ENCODE measurements at places on chromosomes 2 and 18.

- DNase-seq: no peak
Measured at GRCh38 chr2:224658780-224659405, 57.3 kb downstream of the CCDC195 start.

GRCh38 chr18:50441501-50441900, 66.7 kb downstream of the SKA1 start:
- no peak for DNase-seq

- no peak for DNase-seq
Measured at GRCh38 chr18:55413474-55413873, 174.5 kb downstream of the TCF4 start.

- DNase-seq: no peak
Measured at GRCh38 chr2:725468-725867, 48.3 kb upstream of the TMEM18 start.

DNA sequence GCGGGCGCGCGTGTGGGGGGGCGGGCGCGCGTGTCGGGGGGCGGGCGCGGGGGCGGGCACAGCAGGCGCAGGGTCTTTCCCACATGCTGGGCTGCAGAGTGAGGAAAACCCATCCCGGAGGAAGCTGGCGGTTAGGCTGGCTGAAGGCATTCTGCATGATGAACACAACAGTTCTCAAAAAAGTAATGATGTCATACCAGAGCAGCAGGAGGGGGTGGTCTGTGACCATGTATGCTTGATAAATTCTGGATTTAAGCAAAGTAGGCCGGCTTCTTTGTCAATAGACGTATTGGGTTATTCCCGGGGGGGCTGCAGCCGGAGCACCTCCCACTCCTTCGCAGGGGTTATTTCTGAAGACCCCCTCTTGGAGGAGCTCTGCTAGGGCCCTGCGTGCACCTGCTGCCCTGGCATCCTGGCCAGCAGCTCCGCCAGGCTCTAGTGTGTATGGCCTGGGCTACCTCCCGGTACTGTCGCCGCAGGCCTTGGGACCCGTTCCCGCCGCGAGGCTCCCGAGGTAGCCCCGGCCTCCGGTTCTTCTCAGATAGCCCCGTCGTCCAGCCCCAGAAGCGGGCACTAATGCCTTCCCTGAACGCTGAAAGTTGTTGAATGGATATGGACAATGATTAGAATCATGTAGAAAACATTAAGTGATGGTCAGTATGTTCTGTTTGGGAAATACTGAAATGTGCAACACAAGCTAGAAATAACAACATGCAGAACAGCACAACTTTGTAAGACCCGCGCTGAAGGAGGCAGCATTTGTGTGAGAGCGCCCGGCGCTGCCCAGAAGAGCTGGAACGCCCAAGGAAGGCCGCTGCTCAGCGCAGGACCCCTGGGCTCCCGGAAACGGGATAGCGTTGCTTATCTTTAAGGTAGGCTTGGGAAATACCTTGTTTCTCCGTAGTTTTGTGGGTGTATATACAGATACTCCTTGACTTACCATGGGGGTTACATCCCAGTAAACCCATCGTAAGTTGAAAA, 101.4 kb upstream of the RAB6C start:
- no peak for DNase-seq

DNA sequence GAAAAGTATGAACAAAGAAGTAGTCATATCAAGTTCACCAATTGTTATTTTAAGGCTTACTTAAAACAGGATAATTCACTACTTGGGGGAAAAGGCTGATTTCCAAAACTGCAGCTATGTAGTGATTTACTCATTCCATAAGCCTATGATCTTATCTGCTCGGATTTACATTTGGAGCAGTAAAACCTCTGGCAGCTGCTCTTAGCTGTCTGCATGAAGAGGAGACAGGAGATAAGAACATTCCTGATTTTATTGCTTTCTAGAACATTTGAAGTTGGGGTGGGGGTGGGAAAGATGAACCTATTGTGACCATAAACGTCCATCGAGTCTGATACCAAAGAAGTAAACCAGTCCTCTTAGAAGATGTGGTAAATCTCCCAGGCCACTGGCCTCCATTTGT, 120.9 kb downstream of the MMADHC start:
- no peak for DNase-seq

GRCh38 chr2:129673234-129673633, 306.2 kb upstream of the RAB6C start:
- DNase-seq: no peak

GRCh38 chr18:13563390-13563805, 163.0 kb downstream of the FAM210A start:
- DNase-seq: no peak

DNA sequence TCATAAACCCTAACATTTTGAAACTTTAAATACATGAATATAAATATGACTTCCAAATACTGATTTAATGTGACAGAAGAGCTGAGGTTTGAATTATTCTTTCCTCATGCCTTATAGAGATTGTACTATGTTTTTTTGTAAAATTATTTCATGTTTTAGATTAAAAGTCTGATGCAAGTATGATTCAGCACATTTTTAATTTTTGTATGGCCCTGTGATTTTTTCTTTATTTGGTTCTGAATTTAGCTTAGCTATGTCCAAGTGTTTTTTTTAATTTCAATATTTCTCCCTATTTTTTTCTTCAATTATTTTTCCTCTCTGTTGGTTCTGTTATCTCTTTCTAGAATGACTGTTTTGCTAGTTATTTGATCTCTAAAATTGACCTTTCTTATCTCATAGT, 552.1 kb downstream of the XIRP2 start:
- DNase-seq: no peak

DNA sequence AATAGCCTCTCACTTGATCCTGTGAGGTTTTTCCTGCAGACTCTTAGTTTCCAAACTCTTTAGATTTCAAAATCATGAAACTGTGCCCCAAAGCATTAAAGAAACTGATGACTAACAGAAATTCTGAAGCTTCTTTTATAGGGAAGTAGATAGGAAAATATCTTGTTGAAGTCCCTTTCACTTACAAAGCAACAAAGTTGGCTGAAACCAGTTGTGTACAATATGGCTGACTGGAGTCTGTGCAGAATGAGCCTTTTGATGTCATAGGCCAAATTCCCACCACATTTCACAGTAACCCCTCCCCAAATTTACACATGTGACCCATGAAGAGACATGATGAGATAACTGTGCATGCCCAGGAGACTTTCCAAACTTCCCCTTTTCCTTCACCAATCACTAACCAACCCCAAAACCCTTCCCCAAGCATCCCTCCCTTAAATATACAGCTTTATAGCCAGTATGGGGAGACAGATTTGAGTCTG, 61.7 kb upstream of the NCK2 start:
- DNase-seq: no peak

DNA sequence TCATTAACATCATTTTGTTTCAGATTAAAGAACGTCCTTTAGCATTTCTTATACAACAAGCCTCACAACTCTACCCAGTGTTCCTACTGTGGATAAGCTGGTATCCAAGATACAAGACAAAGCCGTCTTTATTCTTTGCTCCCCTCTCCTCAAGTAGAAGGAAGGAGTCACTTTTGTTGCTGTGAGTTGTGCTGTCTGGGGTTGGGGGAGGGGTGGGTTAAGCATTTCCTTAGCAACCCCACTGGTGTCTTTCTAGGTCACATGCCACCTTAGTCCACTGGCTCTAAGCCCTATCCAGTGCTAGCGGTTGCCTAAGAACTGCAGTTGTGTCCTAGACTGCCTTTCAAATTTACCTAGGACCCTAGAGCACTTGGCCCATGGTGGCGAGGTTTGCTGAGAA, 155.6 kb upstream of the PIEZO2 start:
- DNase-seq: no peak

- no peak for DNase-seq
Measured at GRCh38 chr2:174125090-174125489, 123.2 kb downstream of the OLA1 start.

DNA sequence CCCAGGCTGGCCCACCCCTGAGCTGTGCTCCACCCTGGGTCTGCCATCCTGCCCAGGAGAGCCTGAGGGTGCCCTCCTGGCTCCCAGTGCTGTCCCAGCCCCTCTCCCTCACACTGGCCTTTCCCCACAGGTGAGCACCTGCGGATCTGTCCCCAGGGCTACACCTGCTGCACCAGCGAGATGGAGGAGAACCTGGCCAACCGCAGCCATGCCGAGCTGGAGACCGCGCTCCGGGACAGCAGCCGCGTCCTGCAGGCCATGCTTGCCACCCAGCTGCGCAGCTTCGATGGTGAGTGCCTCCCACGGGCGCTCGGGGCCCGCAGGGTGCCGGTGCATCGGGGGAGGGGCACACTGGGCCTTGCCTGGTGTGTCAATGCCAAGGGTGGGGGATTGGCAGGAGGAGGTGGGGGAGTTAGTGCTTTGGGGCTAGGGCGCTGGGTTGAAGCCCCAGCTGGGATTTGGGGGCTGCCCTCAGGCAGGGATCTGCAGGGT, 23.5 kb downstream of the GPC1 start:
- DNase-seq: peak; percentile 2

DNA sequence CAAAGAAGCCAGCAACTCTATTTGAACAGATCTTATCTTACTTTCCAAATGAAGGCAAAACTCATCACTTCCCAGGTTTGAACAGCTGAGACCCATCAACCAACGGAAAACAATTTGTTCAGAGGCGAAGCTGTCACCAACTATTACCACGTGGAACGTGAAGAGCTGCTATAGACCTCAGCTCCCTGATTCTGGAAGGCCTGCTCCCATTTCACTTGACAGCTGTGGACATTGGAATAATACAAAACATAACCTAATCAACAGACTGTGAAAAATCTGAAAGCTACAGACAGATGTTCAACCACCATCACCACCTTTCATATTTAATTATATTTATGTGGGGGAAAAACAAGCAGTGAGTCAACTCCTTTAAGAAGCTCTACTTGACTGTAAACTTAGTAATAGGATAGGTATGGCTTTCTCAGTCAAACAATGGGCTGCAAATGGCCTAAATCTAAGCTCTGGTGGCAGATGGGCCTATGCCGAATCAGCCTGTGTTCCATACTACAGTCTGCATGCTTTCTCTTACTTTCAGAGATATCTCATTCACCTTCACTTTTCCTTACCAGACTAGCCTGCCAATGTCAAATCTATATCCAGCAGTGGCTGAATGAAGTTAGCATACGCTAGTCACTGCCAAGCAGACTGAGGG, 896.4 kb downstream of the TDRD15 start:
- DNase-seq: no peak

GRCh38 chr2:191015831-191016230, 1.9 kb upstream of the STAT1 start:
- DNase-seq: no peak

DNA sequence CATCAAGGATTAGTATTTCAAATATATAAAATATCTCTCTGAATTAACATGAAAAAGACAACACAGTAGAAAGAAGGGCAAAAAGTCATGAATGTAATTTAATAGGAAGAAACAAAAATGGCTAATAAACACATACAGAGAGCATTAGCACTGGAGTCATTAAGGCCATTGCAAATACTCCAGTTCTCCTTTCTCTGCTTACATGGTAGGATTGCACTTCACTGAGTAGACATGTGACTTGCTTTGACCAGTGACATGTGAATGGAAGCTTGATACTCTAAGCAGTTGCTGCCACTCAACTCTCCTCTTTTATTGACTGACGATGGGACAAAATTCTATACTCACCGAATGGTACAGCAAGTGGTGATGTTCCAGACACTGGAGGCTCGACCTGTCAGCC, 153.9 kb upstream of the LGALSL start:
- DNase-seq: no peak

GRCh38 chr2:231312066-231312465, 83.4 kb upstream of the B3GNT7 start:
- DNase-seq: no peak

GRCh38 chr2:177983183-177983788, 89.3 kb downstream of the PDE11A start:
- no peak for DNase-seq

DNA sequence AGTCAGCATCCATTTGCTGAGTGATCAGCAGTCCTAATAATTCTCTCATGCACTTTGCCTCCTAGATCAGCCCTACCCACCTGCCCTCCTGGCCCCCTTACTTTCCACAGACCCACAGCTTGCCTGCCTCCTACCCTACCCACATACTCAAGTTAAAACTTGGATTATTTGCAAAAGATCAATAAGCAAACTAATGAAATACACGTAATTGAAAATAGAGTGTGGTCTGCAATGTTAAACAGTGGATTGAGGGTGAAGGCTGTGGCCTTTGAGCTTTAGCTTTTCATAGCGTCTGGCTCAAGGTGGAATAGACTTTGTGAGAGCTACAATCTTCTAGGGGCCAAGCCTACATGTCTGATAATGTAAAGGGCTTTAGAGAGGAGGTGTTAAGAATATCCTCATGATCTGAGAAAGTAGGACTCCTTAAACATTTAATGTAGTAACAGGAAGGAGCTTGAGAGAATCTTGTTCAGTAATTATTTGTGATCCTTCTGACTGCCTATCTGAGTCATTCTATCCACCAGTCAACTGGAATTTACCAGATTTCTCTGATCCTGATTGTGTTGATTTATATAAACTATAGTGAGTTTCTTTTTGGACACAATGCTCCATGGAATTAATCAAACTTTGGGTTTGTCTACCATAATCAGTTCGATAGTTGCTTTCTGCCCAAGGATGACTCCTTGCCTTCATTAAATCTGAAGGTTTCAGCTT, 310.0 kb downstream of the HRH4 start:
- DNase-seq: no peak

DNA sequence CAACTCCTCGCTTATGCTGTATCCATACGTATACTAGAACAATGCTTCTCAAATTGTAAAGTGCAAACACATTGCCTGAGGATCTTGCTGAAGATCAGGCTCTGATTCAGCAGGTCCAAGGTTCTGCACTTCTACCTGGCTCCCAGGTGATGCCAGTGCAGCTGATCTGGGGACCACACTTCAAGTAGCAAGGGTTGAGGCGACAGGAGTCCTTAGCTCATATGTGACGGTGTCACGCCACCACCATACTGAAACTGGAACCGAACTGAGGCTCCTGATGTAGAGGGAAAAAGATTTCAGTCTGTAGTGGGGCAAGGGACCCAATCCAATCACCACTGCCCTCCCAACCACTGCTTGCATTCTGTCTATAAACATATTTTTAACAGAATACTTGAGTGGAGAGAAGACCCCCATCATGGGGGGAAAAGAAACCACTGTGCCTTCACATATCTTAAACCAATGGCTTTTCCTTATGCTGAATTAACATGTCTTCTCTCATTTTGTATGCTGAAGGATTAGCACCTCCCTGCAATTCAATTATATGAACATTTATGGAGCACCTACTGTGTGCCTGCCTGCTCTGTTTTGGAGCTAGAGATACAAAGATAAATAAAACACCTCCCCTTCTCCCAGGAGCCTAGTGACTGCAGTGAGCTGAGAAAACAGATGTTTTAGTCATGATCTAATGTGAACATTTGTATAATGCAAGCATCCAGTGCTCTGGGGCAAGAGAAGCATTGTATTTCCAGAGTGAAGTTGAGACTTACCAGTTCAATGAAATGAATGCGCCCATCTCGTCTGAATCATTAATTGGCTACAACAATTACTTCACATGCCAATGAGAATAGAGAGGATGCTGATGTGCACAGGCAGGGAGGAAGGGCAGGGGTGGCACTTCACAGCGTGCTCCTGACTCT, 6.6 kb upstream of the ASAP2 start:
- DNase-seq: no peak
